ENCODE measurements at places on chromosomes 11 and 22.

DNA sequence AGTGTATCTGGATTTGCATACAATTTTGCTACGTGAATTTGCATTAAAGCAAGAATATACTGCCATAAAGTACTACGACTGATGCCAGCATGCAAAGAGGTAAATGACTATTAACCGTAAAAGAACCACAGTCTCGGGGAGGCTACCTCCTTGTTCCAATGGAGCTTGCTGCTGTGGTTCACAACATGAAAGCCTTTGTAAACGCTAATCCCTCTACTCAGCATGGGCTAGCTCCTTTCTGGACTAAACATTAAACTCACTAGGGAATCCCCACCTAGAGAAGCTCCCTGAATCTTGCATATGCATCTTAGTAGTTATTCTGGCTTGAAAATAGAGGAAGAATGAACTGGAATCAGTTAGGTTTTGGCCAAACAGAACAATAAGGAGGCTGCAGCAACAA lies 60.5 kb upstream of the ARHGAP32 start:
- no peak for DNase-seq

DNA sequence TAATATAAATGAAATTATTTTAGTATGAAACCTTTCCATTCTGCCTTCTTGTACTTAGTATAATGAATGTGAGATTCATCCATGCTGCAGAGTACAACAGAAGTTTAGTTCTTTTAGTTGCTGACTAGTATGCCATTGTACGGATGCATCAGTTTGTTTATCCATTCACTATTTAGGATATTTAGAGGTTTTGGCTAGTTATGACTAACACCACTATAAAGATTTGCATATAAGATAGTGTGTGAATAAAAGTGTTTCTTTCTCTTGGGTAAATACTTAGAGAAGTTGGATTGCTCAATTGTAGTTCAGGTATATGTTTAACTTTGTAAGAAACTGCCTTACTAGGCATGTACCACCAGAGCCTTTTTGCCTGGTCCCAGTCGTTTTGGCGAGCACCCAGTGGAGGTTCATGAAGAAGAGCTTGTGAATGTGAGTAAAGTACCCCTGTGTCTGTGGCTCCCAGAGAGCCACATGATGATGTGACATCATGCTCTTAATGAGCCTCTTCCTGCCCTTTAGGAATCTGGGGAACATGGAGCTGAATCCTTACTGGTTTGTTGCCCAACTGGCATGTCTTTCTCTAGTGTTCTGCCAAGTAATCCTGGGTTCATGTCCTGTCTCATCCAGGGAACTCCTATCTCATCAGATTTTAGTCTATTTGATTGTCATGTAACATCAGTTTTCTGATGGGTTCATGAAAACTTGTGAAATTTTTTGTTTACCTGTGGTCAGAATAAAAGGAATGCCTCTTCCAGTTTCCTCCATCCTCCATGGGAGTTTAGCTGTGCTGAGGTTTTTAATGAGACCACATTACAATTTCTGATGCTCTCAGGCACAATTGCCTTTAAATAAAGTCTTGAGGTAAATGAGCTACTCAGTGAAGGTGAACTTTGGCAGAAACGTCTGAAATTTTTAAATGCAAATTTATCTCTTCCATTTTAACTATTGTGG lies 234.8 kb downstream of the CASP12 start:
- DNase-seq = no peak

- DNase-seq = no peak
These were observed 27.2 kb downstream of the CSF2RB start for GRCh38 chr22:36940676-36941075.

DNA sequence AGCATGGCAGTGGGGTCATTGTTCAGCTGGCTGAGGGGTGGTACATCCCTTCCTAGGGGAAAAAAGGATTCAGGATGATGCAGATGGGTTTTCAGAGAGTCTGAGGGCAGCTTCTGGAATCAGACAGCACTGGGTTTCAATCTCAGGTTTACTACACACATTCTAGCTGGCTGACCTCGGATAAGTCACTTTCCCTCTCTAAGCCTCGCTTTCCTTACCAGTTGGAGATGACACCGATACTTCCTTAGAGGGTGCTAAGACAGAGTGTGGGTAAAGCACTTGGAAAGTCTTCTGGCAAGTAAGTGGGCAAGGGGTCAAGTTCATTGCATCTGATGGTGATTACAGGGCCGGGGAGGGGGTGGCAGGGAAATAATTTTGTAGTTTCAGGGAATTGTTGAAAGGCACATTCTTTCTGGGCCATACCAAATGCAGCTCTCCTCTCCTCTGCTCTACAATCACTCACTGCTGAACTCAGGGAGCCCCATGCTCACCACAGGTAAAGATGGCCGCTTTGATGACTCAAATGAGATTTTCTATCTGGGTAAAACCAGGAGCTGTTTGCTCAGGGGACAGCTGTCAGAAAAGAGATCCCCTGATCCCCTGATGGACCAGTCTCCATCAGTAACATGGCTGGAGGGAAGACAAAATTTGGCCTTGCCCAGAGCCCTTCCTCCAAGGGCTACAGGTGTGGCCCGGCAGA lies 6.5 kb upstream of the MIAT start:
- no peak for DNase-seq

- DNase-seq = no peak
These were observed 16.6 kb downstream of the YPEL1 start for GRCh38 chr22:21719024-21719423.

DNA sequence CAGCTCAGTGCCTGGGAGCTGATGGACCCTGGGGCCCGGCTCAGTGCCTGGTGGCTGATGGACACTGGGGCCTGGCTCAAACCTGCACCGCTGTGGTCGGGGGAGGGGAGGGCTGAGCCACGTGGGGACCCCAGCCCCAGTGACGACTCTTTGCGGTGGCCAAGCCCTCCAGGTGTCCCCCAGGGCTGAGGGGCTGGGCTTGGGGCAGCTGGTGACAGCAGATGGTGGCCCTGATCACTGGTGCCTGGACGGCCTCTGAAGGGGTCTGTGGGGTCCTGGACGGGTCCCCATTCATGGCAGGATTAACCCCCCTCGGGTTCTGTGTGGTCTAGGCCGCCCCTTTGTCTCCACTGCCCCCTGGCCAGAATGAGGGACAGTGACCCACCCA lies 3.4 kb upstream of the MUC5B start:
- DNase-seq = no peak

GRCh38 chr11:77642228-77642627 lies 4.6 kb upstream of the CLNS1A start:
- DNase-seq = no peak

- no peak for DNase-seq
These were observed 2.0 kb upstream of the GRIK4 start for GRCh38 chr11:120509346-120510053.

DNA sequence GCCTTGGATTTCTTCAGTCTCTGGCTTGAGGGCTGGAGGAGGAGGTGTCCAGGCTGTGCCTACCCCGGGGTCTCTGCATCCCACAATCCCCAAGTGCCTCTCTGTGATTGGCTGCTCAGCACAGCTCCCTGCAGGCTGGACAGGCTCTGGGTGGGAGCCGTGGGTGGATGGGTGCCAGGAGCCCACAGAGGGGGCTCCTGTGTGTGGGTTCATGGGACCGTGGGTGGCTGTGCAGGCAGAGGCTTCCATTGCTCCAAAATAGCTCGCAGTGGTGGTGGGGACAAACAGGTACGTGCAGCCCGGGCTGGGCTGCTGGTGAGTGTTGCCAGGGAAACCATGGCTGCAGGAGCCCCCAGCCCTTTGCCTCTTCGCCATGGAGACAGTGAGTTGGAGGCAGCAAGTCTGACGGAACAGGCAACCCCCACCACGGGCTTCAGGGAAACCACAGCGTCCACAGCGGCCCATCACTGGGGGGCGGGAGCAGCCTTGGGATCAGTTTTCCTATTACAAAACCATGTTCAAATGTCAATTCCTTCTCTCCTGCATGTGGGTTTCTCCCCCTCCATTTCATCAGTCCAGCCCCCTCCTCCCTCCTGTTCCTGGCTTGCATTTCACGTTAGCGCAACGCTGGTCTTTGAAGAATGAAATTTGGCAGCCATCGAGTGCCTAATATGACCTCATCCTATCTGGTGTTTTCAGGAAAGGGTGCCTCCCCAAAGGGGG lies 155.2 kb downstream of the TRIM29 start:
- no peak for DNase-seq
